HuH-7.5 (cell line): ENCODE measurements at places on chromosomes 11 and 22.

GRCh38 chr11:67418476-67419281 lies 3.2 kb downstream of the CARNS1 start:
- DNase-seq: no peak

GRCh38 chr11:125410091-125410490 lies 86.0 kb downstream of the FEZ1 start:
- DNase-seq: no peak

- no peak for DNase-seq
Observed at GRCh38 chr11:94139416-94139815, 10.8 kb downstream of the PANX1 start.

- peak; percentile 41 for DNase-seq
Observed at GRCh38 chr11:107590460-107591377, at the start of gene ELMOD1. Gene ELMOD1 (plus strand): TSS chr11:107591147. CDS start chr11:107618190, 27,043 bp downstream.

GRCh38 chr11:109093354-109093753 lies 328.6 kb upstream of the C11orf87 start:
- DNase-seq: no peak

DNA sequence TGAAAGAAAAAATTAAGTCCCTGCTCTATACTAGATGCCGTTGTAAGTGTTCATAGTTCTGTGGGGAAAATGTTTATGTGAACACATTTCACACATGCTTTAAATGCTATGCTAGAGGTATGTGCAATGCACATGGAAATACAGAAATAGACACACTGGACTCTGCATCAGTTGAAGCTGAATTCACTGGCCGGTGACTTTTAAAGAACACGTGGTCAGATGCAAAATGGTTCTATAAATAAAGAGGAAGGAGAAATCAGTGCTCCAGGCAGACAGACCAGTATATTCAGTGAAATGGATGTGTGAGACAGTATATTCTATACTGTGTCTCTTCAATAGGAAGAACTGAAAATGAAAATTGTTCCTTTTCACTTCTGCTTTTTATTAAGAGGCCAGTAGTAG lies 29.9 kb downstream of the TRPC6 start:
- DNase-seq: no peak

DNA sequence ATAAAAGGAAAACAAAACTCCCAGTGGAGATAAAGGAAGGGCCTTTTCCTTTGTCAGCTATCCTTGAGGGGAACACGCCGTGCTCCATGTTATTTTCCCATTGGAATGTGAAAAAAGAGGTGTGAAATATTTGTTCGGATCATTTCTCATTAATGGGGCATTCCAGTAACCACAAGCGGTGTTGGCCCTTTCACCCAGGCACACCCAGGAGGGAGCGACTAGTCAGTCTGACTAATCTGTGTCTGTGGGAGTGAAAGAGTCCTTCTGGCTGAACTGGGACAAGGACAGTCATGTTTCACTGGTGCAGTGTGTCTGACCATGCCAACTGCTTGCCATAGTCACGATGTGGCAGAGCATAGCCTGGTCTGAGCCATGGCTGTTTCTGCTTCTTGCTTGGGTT lies 13.0 kb upstream of the MYEOV start:
- DNase-seq: no peak
